Activated CD4-positive, alpha-beta memory T cell treated with anti-CD3 and anti-CD28 coated beads for 36 hours (primary cell): ENCODE measurements at places on chromosomes 11 and 22. TPM values are rescaled to one million over a fixed set of nuclear protein-coding genes. Genes with fewer than 3 reads are reported as not detected.

Gene CRYBA4
- total RNA-seq = 0.36 TPM

Gene OR56A1
- total RNA-seq = not detected

Gene UPK3A
- total RNA-seq = not detected

Gene LUZP2
- total RNA-seq = not detected

Gene TEX12
- 0.29 TPM for total RNA-seq

Gene PLAAT4
- total RNA-seq = 35.7 TPM

Gene HEPN1
- not detected for total RNA-seq

Gene KCNJ4
- not detected for total RNA-seq

Gene MUC6
- total RNA-seq = not detected

Gene LRRC10B
- total RNA-seq = not detected

Gene INS
- total RNA-seq = not detected

Gene RAB38
- total RNA-seq = 0.97 TPM

Gene SLC22A25
- total RNA-seq = not detected
